ENCODE measurements at places on chromosomes 2 and 18.

DNA sequence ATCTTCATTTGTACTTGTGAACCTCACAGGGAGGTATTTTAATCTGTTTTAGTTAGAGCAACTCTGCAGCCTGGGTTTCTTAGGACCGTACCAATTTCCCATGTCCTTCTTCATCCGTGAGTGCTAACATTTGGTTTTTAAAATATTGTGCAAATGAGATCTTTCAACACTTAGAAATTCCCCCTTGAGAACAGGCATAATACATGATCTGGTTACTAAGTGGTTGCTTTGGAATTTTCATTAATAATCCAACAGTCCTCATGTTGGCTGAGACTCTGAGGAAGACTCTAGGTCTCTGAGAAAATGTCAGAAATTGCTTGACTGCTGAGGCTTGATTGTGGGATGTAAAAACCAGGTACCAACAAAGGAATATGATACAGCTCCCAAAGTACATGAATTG is 125.6 kb upstream of the CDCA7 start:
- DNase-seq: no peak

DNA sequence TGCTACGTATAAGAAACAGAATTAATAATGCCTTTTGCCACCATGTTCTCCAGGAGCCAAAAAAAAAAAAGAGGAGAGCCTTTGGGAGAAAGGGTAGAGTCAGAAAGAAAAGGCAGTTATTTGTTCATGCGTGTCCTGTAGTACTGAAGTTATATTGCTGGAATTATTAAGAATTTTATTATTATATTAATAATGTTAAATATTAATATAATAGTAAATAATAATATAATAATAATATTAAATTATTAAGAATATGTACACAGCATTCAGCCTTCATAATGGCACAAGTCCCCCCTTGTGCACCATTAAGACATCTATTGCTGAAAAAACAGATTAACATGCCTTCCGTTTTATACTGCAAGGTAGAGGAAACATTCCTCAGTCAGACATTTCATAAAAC is 8.1 kb downstream of the REG1A start:
- no peak for DNase-seq

- no peak for DNase-seq
These were observed 121.3 kb downstream of the DYM start for GRCh38 chr18:49339146-49339545.

- DNase-seq: no peak
These were observed 859.5 kb upstream of the CNTNAP5 start for GRCh38 chr2:123165616-123166015.

DNA sequence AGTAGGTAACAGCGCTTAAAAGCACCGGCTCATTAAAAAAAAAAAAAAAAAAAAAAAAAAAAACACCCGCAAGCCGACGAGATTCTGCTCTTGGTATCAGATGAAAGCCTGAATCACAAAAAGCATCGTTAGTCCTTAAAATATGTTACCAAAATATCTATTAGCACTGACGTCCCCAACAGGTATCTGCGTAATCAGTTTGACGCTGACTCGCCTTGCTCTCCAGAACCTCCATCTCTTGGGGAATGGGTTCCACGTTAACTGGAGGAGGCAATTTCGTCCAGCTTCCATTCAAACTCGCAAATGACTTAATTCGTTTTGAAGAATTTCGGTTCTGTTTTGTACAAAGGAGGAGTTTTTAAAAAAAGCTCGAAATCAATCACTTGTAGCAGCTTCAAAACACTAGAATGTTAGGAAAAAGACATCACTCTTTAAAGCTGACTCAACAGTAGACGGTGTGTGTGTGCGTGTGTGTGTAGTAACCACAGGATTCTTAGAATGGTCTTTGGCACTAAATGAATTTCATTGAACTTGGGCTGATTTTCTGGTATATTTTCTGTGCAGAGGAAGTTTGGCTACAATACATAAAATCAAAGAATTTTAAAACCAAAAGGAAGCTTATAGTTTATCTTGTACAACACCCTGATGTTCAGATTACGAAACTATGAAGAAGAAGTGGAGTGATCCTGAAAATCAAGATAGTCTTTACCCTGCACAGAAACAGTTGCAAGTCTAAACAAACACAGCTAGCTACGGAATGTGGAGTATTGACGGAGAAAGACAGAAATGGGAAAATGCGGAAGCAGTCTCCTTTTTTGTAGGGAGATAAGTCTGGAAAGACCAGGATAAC is 1.1 kb upstream of the PGAP1 start:
- DNase-seq: peak; percentile 19

GRCh38 chr18:39305766-39306165 is 1740.2 kb upstream of the CELF4 start:
- no peak for DNase-seq

GRCh38 chr2:200509235-200509611 is 645 bp downstream of the KCTD18 start:
- no peak for DNase-seq

DNA sequence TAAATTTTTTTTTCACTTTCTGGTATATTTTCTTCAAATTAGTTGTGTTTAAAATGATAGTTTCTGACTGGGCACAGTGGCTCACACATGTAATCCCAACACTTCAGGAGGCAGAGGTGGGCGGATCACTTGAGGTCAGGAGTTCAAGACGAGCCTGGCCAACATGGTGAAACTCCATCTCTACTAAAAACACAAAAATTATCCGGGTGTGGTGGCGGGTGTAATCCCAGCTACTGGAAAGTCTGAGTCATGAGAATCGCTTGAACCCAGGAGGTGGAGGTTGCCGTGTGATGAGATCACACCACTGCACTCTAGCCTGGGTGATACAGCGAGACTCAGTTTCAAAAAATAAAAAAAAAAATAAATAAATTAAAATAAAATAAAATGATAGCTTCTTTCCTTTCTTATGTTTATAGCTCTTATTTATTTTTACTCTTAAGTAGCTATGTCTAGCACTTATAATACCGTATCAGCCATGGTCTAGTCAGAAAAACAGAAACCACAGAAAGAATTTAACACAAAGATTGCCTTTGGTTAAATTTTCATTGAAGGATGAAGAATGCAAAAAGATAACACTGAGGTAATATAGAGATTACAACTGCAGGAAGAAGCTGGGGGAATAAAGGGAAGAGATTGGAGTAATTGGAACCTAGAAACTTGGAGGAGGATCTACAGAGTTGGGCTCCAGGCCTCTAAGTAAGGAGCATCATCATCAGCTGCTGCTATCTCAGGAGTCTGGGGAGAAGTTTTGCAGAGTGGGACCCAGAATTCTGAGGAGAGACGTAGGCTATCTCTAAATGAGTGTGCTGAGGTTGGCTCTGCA is 54.7 kb upstream of the MBOAT2 start:
- DNase-seq: no peak

DNA sequence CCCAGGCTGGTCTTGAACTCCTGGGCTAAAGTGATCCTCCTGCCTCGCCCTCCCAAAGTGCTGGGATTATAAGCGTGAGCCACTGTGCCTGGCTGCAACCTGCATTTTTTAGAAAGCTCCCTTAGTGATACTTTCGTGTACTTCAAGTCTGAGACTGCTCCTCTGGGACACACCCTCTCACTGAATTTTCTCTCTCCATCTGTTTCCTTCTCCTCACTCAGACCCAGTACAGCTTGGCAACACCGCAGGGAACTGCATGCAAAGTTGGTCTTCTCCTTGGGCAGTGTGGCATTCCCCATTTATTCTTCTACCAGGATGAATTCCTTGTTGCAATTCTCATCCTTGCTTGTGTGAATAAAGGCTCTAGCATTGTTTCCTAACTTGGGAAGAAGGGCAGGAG is 175.9 kb downstream of the LPIN1 start:
- DNase-seq: no peak

- DNase-seq: peak; percentile 67
These were observed at the start of gene FEZ2 for GRCh38 chr2:36597532-36598377. Gene FEZ2, minus strand, starts transcription at chr2:36598168. Its CDS starts 26 bp downstream, at chr2:36598142.

DNA sequence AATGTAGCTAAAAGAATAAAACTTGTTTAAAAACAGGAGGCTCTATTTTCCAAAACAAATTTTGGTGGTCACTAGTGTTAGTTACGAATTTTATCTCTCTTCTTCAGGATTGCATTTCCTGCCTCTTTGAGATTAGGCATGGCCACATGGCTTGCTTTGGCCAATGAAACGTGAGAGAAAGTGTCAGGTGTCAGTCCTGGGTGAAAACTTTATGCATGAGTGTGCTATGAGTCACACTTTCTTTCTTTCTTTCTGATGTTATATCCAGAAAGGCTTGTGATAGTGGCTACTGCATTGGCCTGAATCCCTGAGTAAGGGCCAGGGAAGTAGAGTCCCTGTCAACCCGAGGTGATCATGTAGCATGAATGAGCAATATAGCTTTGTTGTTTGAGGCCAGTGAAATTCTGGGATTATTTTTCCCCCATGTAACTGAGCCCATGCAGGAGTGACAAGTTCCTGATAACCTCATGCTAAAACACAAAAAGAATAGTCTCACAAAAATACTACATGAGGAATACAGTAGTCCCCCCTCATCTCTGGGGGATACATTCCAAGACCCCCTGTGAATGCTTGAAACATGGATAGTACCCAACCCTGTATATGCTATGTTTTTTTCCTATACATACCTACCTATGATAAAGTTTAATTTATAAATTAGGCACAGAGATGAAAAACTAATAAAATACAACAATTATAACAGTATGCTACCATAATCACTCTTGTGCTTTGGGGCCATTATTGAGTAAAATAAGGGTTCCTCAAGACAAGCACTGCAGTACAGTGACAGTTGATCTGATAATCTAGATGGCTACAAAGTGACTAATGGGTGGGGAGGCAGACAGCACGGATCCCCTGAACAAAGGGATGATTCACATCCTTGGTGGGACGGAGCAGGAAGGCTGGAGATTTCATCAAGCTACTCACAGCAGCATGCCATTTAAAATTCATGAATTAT is 109.5 kb downstream of the CDC42EP3 start:
- no peak for DNase-seq

DNA sequence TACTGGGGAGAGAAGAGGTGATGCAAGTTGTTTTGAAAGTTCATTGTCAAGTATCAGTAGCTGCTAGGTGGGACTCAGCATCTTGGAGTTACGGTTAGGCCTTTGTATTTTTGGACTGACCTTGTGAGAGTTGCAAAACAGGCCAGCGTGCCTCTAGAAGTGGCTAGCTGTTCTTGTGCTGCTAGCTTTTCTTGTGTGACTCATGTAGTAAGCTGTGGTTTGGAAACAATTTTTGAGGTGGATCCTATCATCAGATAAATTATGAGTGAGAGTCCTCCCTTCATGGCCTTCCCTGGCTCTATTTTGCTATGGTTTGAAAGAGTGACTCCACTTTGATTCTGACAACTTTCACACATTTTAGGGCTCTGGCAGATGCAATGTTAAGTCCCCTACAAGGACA is 409.2 kb upstream of the HS6ST1 start:
- no peak for DNase-seq

GRCh38 chr2:20180676-20181648 is 44.0 kb downstream of the SDC1 start:
- DNase-seq: no peak

- DNase-seq: no peak
These were observed at the start of gene DSC3 for GRCh38 chr18:31042406-31043181. Gene DSC3, minus strand, starts transcription at chr18:31042742. Its CDS starts 82 bp downstream, at chr18:31042660.

DNA sequence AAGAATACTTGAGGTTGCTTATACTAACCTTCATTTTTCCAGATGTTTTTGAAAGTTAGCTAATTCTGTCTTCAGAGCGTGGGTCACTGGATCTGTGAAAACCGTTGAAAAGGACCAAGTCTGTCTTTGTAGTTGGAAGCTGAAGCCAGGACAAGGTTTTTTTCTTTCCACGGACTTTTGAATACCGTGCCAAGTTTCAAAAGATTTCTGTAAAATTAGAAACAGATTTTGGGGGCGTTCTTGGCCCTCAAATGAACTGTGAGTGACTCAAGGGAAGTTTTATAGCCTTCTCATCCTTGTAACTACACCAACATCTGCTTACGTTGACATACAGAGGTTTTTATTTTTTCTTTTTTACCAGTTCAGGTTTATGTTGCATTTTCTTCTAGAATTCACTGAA is at the start of gene FAP:
Gene FAP, minus strand, starts transcription at position 152 of the 400 bp plus-strand sequence. Its CDS starts 118 bp downstream, at position 34.
- DNase-seq: no peak

GRCh38 chr18:45845410-45845809 is 19.9 kb downstream of the SIGLEC15 start:
- DNase-seq: no peak

GRCh38 chr18:11305507-11305906 is 156.1 kb upstream of the PIEZO2 start:
- DNase-seq: no peak

DNA sequence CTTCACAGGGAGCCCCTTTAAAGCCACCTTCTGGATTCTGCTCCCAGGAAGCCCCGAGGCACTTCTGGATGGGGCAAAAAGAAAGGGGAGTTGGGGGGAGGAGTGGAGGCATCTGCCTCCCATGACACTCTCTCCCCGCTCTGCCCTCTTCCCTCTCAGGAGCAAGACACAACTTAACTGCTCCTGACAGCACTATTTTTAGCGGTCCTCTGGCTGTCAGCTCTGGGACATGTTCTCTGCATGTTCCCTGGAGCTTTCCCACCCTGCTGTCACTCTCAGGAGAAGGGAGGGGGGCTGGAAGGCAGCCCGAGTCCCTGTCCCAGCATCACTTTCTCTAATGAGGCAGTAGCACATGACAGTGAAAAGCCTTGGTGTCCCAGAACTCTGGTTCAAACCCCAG is 32.3 kb downstream of the PLB1 start:
- no peak for DNase-seq

DNA sequence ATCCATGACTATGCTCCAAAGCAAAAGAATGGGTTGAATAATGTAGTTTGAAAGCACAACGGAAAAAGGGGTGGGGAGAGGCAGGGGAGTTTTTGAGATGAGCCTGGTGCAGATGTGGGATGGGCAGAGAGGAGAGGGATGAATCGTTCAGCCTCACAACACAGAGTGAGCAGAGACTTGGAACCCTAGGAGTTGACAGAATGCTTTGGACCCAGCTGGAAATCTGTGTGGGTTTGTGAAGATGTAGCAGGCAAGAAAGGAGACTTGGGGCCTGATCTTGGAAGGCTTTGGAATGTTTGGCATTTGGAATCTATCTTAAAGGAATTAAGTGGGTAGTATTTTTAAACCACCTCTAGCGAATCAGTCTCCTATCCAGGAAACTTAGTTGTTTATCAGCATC is 66.0 kb upstream of the KCTD1 start:
- DNase-seq: no peak

- DNase-seq: no peak
These were observed 62.0 kb downstream of the TGIF1 start for GRCh38 chr18:3511980-3512379.

- no peak for DNase-seq
These were observed 612.2 kb upstream of the VRK2 start for GRCh38 chr2:57434441-57434840.

GRCh38 chr2:100224988-100225710 is 82.8 kb upstream of the AFF3 start:
- no peak for DNase-seq

DNA sequence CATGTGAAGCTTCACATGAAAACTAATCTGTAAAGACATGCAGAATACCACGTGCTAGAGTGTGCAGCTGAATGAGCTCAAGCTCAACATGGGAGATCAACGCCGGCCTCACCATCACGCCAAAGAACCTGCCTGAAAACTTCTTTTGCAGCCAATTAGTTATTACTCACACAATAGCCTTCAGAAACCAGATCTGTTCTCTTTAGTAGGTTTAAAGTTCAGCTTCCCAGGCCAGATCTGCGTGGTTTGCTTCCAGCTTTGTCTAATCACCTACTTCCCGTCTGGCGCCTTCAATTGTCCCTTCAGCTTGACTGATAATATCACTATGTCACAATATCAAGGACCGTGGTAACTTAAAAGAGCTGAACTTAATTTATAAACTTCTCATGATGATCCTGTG is 68.0 kb upstream of the ZNF236 start:
- no peak for DNase-seq

GRCh38 chr2:173359231-173359630 is 4.6 kb downstream of the CDCA7 start:
- DNase-seq: peak; percentile 8

GRCh38 chr2:36965751-36966369 is 476 bp downstream of the STRN start:
- peak; percentile 21 for DNase-seq

- no peak for DNase-seq
These were observed 35.1 kb downstream of the ACKR3 start for GRCh38 chr2:236604575-236605344.

Measured in stimulated activated CD8-positive, alpha-beta memory T cell treated with anti-CD3 and anti-CD28 coated beads, Interleukin-15, amount 100 ng/mL, for 48 hours (primary cell).